Activated B cell treated with CpG ODN at 0.5 μM for 24 hours (primary cell): ENCODE measurements at places on chromosomes 7 and 10.

DNA sequence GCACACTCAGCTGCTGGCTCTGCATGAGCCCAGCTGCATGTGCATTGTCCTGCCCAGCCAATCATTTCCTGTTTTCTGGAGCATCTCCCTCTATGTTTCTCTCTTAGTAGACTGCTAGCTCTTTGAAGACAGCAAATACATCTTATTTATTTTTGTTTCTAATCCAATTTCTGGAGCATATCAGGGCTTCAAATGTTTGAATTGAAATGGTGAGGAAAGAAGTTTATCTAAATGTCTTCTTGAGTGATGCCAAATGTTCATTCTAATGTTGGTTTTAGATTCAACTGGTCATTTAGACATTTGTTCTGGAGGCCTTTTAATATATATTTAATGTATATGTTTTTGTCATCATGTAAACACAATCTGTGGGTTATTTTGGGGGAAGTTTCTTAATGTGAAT, 141.9 kb downstream of the DNAJB9 start:
- no peak for DNase-seq

GRCh38 chr7:135480966-135481597, 28.8 kb downstream of the CNOT4 start:
- DNase-seq, result no peak

DNA sequence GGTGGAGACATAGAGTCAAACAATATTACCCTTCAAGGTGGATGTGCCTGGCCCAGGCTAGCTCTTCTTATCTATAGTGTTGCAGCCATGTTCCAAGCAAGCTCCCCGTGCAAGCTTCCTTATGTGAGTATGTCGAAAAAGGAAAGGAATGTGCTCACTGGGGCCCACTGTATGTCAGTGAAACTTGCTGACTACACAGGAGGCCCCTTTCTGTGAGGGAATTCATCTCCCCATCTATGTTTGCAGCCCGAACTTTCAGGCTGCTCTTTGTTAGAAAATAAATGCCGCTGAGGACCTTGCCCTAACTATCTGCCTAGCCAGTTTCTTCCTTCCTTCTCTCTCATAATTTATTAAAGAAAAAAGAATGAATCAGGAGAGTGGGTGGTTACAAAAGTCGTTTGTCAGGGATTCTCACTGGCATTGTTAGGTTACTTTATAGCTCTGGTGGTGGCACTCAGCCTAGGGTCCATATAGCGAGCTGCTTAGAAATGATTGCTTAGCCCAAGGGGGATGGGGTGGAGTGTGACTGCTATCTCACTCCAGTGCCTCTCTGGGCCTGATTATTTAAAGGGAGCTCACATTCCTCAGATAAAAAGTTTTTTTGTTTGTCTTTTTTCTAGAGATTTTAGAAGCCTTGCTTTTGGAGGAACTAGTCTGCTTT, 302.1 kb downstream of the ABCA13 start:
- DNase-seq, result no peak

DNA sequence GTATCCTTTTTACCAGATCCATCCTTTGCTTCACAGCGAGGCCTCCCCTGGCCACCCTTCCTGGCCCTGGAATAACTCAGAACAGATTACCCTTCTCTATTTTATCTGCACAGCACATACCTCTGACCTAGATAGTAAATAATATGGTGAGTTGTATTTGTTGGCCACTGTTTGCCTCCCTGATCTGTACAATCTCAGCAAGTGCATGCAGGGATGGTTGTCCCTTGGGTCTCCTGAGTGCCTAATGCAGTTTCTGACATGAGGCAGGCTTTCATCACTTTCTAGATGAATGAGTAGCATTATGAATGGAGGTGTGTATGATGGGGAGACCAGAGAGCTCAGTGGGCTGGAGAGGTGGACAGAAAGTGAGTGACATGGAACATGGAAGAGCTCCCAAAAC, 525.1 kb upstream of the IGFBP3 start:
- DNase-seq, result no peak

DNA sequence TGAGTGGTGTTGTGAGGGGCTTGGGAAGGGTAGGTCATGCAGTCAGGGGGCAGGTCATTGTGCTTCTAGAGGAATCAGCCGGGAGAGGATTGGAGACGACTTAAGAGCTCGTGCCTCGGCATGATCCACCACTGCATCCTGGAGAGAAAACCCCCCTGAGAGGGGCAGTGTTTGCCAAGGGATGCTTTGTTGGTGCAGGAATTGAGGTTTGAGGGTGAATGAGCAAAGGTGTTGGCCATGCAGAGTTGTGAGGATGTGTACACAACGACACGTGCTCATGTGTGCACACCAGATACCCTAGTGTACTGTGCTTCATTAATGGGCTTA, 85.6 kb upstream of the ANLN start:
- DNase-seq, result no peak

- no peak for DNase-seq
These were observed 15.2 kb downstream of the OAT start for GRCh38 chr10:124403548-124403947.

- DNase-seq, result no peak
These were observed at the start of gene THSD7A for GRCh38 chr7:11831736-11832495. THSD7A (minus strand) TSS chr7:11832198; CDS start chr7:11831946, 252 bp downstream.

- DNase-seq, result no peak
These were observed 434 bp upstream of the PLEKHA8 start for GRCh38 chr7:30027740-30028215.

GRCh38 chr10:44325596-44326307, 59.1 kb downstream of the CXCL12 start:
- DNase-seq, result no peak

DNA sequence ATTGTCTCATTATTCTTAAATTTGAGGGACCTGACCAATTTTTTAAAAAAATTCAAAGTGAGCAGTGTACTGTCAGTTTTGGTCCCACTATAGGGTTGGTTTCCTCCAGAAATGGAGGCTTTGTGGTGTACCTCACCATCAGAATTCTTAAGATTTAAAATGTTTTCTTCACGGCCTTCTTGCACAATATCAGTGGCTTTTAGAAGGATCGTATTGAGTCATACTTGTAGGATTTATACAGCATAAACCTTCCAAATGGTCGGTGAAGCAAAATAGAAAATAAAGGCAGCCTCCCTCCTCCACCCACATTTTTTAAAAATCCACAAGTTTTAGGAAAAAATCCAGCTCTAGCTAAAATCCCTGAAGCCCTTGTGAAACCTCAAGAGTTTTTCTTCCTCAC, 126.4 kb downstream of the RNLS start:
- DNase-seq, result no peak

DNA sequence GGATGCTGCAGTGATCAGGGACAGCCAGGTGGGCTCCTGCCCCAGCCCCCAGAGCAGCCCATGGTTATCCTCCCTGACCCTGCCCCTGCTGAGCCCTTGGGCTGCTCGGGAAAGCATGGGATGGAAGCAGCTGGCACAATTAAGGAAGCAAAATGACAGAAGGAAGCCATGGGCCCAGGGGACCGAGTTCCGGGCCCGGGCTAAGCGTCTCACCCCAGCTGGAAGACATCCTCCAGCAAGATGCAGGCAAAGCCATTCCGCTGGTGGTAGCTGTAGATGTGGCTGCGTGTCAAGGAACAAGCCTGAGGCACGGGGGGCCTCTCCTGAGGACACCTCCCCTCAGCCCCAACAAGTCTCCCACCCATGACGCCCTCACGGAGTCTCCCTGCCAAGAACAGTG, 1.1 kb downstream of the ATG9B start:
- DNase-seq, result no peak

GRCh38 chr7:102216573-102217314, 69.9 kb upstream of the SH2B2 start:
- DNase-seq, result no peak

GRCh38 chr10:102629661-102630614, 14.3 kb upstream of the TRIM8 start:
- no peak for DNase-seq

- peak; percentile 20 for DNase-seq
These were observed at the start of gene HOXA9 for GRCh38 chr7:27165089-27165995. HOXA9 (minus strand) TSS chr7:27165537; CDS start chr7:27165457, 80 bp downstream.

DNA sequence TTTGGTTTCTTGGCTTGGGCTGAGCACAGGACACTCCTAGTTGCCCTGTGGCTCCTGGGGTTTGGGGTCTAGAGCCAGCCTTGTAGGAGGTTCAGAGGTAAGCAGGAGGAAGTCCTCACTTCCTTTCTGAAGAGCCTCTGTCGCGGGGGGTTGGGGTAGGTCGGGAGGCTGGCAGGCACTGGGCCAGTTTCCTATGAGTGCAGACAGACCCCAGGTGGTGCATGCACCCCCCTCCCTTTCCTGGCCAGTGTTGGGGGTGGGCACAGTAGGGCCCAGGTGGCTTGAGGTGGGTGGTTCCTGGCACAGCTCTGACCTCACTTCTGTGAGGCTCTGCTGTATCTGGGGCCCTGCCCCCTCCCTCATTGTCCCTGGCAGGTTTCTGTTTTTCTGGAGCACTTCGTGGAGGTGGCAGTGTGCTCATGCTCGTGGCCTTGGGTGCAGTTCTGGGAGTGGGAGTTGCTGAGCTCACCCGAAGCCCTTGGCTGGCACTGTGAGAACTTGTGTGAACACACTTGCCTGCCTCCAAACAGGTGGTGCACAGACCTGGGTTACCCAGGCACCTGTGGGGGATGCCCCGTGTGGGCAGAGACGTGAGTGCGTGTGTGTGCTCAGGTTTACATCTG, 1.8 kb downstream of the PALD1 start:
- no peak for DNase-seq

DNA sequence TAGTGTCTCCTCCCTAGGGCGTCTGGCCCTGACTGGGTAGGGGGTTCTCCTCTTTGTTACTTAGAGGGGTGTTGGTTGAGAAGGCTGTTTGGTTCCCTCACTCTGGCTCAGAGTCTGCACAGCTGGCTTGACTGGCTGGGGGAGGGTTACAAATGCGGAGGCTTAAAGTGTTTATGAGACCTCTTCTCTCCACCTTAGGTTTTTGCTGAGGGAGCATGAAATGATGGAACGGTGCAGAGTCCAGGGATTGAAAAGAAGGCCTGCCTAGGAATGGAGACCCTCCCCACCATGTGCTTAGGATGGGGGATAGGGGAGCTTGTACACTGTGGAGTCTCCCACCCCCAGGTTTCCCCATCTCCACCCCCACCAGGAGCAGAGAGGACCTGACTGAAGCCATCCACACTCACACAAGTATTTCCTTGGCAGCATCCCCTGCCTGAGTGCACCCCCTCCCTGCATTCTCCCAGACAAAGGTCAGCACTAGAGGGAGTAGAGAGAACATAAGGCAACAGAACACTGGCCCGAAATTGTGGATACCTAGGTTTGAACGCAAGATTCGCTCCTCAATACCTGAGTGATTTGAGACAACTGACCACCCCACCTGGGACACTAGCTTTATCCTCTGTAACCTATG, 1.7 kb upstream of the LDB1 start:
- DNase-seq, result no peak

- no peak for DNase-seq
These were observed 13.6 kb downstream of the LOXL4 start for GRCh38 chr10:98254234-98254974.

GRCh38 chr10:124589491-124590041, 127.9 kb downstream of the LHPP start:
- DNase-seq, result no peak

GRCh38 chr10:84258034-84258695, 13.3 kb downstream of the RGR start:
- no peak for DNase-seq

DNA sequence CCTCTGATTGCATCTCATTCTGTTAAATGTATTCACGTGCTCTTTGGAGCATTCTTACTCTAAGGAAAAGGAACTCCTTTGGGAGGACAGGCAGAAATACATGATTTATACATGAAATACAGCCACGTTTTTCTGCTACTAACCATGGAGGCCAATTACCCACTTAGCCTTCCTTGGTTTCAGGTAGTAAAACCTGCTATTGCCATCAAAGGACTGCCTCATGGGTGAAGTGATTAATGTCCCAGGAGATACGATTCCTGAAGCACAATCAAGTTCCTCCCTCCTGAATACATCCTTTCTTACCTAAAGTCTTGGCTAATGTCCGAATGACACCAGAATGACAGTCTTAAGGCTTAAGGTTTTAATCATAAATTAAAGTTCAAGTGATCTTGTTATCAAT, 58.5 kb upstream of the PIK3CG start:
- no peak for DNase-seq

DNA sequence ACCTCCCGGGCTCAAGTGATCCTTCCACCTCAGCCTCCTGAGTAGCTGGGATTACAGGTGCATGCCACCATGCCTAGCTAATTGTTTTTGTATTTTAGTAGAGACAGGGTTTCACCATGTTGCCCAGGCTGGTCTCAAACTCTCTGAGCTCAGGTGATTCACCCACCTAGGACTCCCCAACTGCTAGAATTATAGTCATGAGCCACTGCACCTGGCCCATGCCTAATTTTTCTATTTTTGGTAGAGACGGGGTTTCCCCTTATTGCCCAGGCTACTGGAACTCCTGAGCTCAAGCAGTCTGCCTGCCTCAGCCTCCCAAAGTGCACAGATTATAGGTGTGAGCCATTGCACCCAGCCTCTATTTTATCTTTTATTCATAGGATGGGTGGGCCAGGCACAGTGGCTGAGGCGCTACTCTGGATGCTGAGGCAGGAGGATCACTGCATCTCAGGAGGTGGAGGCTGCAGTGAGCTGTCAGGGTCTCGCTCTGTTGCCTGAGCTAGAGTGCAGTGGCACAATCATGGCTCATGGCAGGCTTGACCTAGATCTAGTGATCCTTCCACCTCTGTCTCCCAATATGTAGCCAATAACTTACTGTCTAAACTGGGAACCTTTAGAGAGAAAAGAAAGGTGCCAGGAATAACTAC, 31.3 kb upstream of the STOX1 start:
- DNase-seq, result no peak

DNA sequence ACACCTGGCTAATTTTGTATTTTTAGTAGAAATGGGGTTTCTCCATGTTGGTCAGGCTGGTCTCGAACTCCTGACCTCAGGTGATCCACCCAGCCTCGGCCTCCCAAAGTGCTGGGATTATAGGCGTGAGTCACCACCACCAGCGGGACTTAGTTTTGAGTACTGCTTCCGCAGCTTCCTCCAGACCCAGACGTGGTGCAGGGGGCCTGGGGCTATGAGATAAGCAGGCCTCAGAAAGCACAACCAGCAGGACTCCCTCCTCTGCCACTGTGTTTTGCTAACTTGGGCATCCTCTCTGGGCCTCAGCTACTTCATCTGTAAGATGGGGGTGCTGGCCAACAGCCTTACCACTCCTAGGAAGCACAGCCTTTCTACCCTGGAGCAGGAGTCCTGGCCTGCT, 37.8 kb downstream of the GOLGA7B start:
- DNase-seq, result no peak

GRCh38 chr10:42753507-42754154, 29.0 kb upstream of the BMS1 start:
- no peak for DNase-seq

GRCh38 chr10:101536800-101537199, 51.3 kb downstream of the POLL start:
- no peak for DNase-seq

- DNase-seq, result no peak
These were observed 162.9 kb downstream of the ZNF33B start for GRCh38 chr10:42475168-42476098.

DNA sequence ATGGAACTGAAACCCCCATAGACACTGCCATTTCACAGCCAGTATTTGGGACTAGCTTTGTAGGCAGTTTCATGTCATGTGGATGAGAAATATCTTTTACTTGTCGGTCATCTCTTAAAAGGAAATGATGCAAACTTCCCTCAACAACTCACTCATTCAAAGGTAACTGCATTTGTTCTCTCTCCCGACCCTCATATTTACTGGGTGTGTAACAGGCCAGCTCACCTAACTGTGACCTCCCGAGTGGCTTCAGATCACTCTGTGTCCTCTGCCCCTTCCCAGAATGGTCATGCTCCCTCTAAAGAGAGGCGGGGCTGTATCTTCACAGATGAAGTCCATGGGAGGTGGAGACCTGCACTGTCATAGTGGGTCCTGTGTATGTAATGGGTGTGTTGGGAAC, 14.7 kb downstream of the LRRC18 start:
- no peak for DNase-seq

GRCh38 chr10:4633186-4633585, 192.8 kb upstream of the AKR1E2 start:
- no peak for DNase-seq
